ENCODE measurements at places on chromosomes 3 and 15.

GRCh38 chr3:194562986-194563385 lies 70.2 kb downstream of the TMEM44 start:
- no peak for DNase-seq

DNA sequence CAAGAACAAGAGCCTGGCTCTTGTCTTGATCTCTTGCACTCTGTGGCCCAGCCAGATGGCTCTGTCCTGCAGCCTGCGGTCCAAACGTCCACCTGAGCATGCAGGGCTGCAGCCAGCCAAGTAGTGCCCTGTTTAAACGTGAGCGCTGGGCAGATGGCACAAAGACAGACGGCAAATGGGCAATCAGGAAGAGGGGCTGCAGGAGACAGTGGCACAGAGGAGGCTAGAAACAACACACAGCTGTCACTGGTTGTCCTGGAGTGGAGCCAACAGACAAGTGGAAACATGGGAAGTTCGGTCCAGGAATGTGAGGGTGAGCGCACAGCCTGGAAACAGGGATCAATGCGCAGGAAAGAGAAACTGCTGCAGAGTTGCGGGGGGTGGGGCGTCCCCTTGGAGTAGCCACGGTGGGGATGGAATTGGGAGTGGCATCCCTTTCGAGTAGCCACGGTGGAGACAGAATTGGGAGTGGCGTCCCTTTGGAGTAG lies 10.7 kb upstream of the ZXDC start:
- no peak for DNase-seq

DNA sequence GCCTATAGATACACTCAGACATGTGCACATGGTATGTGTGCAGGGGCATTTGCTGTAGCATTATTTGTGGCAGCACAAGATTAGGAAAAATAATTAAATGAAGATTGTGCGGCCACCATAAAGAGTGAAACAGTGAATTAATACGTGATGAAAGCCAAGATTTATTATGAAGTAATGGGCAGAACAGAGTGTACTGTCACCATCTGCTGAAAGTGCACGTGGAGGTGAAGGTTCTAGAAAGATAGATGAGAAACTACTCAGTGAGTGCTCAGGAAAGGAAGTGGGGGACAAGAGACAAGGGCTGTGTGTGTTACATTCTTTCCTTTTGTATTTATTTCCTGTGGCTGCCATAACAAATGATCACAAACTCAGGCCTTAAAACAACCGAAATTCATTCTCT lies 246.1 kb upstream of the ATP10A start:
- no peak for DNase-seq

DNA sequence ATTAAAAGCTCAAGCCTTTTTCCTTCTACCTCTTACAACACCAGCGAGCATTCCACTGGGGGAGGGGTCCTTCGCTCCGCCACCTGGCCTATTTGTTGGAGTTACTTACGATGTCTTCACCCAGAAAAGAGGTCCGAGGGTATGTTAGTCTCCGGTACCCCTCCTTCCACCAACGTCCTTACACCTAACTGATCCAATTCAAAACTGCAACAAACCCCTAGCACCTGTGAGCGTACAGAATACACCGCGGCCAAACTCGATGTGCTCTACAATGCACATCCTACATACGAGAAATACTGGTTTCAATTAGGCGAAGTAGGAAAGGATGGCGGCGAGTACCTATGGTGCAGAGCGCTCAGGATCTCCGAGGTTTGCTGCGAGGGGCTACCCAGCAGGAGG lies 944 bp downstream of the SLITRK3 start:
- DNase-seq: no peak

DNA sequence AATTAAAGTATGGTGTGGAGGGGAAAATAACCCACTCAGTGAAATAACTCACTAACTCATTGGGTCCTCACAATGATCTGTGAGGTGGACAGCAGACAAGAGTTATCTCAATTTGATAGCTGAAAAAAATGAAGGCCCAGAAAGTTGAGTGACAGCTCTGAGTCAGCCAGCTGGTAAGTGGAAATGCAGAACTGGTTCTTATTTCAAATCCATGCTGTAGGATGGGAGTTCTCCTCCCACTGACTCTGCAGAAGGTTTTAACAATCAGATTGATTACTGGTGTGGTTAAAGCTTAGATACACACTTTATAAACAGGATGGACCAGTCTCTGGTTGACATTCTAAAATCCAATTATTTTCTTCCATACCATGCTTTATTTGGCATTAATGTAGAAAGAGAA lies 87.0 kb upstream of the LMOD3 start:
- no peak for DNase-seq

DNA sequence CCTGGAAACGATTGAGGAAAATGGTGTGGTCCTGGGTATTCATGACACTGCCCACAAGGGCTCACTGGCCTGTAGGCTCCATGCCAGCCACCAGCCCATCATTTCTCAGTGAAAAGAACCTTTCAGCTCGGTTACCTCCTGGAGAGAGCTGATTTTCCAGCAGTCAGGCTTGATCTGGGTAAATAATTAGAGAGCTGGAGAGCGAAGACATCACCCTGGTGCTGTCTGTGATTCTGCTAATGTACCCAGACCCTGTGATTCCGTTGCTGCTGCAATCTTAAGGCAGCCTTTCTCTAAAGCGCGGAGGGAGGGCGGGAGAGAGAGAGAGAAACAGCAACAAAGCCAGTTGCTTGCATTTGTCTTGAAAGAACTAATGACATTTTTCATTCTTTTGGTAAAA lies 221.9 kb upstream of the TOPAZ1 start:
- DNase-seq: no peak

DNA sequence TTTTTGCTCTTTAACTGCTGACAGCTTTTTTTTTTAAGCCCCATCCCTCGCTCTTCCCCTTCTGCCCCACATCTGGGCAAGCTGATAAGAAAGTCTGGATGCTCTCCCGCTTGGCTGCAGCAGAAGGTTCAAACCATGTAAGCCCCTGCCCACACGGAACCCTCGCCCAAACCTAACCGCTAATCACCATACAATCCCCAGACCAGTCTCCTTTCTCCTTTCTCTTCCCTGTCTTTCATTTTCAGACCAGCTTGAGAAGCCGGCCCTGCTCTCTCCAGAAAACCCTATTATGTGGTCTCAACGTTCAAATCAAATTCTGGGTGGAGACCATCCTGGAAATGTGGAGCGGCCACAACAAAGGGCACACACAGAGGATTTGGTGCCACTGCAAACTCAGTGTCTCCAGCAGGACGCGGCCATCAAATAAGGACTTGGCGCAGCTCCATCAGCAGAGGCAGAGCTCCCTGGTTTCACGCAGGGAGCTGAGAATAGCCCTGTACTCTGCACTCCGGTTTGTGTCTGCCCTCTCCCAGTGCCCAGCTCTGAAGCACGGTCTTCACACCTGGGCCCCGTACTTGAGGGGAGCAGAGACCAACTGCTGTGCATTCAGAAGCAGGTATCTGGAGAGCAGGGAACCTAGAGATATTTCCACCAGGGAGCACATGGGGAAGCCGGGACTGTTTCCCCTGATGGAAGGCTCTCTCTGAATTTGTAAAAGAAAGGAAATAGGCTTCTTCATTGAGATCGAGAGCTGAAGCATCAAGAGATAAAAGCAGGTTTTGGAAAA lies 92.6 kb downstream of the XXYLT1 start:
- DNase-seq: no peak

DNA sequence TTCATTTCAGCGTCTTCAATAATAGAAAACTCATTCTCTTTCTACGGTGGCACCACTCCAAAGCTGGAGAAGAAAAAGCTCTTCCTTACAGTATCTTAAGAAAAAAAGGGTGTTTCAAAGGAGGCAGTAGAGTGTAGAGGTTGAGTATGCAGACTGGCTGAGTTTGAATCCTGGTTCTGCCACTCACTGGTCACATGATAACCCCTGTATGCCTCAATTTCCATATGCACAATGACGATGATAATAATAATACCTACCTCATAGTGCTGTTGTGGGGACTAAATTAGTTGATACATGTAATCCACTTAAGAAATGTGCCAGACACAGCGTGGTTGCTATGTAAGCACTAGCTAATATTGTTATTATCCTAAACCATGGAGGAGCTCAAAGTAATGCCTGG lies 4.5 kb downstream of the ANP32A start:
- DNase-seq: no peak

- no peak for DNase-seq
These were observed 203.9 kb downstream of the NR1D2 start for GRCh38 chr3:24149032-24149431.

DNA sequence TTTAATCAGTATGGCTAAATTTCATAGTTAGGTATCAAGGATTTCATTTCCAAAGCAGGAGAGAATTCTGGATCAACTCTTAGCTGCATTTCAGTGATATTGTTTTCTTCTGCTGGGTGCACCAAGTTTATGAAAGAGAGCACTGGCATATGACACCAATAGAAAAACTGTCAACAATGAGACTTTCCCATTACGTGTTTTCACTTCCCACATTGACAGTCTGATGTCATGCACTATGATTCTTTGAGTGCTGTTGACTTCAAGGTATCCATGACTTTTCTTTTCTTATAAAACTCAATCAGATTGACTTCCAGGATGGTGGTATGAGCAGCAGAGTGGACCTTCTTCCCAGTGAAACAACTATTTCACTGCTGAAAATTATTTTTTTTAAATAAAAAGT lies 476.1 kb downstream of the EDEM1 start:
- no peak for DNase-seq

DNA sequence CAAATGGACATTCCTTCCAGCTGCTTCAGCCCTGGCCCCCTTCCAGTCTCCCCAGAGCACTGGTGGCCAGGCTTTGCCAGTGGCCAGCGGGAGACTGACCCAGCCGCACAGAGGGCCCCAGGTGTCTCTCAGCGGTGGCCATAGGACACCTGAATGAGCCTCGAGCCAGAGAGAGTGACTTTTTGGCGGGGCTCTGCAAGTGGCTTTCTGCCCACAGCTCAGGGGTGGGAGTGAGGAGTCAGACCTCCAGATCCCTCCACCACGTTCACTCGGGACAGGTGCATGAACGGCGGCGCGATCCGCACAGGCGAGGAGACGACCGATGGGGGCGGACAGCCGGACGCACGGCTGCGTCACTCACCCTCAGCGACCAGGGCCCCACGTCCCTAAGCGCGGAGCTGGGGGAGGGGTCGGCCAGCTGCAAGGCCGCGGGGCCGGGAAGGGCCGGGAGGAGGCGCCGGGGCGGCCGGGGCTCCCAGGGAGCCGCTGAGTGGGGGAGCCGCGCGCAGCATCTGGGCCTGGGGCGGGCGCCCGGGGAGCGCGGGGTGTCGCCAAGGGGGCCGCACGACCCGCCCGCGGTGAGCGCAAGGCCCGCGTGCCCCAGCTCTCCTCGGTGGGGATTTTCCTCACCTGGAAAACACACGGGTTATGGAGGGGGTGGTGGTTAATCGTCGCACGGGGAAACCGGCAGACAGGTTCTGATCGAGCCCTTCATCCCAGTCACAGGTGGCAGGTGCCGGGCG lies 57.1 kb downstream of the BDH1 start:
- no peak for DNase-seq

DNA sequence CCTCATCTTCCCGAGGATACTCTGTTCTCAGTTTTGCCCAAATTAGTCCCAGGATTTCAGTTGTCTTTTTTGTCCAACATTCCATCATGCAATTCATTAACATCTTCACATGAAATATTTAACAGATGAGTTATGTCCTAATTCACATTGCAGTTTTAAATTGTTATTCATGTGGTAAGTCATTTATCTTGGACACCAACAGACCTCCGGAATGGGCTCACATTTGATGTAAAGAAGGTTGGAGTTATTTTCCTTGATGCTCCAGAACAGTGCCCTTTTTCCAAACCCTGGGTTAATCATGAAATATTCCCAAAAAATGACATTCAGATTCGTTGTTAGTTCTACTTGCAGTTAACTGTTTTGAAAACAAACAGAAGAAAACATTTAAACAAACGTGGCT lies 32.8 kb upstream of the LRTM1 start:
- DNase-seq: no peak

GRCh38 chr3:45057557-45057956 lies 31.5 kb downstream of the CLEC3B start:
- DNase-seq: no peak

DNA sequence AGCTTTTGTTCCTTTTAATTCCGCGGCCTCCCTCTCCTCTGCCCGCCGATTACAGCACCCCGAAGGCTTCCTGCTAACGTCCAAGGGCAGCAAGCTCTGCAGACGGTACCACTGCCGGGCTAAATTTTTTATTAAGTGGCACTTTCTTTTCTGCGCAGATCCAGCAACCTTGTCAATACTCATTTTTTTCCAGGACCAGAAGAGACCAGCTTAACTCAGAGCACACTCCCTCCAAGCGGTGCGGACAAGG lies 542 bp upstream of the MEIS2 start:
- no peak for DNase-seq

DNA sequence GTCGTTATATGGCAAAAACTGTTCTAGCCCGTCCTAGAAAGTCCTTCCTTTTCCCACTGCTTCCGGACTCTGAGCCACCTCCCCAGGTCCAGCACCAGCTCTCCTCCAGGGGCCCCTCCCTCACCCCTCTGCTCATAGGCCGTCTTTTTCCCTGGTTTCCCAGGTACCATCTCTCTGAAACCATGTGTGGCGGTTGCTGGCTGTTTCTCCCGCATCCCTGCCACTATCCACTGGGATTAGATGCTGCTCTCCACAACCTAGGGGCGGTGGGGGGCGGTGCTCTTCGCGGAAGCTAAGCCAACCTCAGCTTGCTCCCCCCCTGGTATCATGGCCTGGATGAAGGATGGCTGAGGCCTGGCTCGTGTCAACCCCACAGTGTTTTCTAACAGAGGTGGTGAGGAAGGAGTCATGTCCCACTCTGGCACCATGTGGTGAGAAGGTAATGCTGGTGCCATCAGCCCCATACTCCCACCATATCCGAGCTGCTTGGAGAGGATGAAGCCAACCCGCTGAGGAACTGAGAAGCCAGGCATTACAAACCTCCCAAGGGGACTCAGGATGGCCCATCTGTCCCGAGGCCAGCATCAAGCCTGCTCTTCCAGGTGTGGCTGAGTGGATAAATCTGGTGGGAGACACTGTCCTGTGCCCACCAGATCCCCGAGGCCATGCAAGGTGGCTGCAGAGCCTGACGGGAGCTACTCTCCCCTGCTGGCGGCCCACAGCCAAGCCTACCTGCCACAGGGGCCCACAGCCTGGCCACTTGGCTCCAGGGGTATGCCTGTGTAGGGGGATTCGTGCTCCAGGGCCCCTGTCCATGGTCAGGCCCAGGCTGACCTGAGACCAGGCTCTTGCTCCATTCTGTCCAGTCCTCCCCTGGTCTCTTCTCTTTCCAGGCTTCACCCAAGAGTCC lies 27.9 kb upstream of the SLC41A3 start:
- no peak for DNase-seq
